ENCODE measurements at places on chromosomes 5 and 9.

GRCh38 chr9:105967797-105968196 lies 273.5 kb downstream of the TMEM38B start:
- no peak for DNase-seq

- DNase-seq: no peak
These were observed 14.7 kb downstream of the COL15A1 start for GRCh38 chr9:98958271-98958984.

DNA sequence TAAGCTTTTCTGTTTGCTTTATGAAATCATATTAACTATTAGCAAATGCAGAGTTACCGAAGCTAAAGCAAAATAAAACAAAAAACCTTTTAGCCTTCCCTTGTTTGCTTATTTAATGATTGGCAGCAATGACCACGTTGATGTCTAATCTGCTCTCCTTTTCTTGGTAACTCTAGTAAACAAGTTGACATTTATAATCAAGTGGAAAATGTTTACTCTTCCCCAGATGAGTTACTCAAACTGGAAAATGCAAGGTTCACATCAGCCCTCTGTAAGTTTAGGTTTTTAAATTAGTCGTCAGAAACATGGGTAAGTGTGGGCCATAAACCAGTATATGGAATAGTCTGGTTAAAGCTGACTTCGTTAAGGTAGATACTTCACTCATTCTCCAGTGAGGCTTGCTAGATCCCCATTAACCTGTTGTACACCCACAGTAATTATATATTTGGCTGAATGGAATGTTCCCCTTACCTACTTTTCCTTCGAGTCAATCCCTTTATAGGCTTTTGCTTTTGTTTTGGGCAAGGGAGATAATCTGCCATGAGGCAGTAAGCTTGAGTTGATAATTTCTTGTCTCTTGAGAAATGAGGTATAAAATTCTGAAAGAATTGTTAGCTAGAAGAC lies 100.9 kb downstream of the GDNF start:
- DNase-seq: no peak

DNA sequence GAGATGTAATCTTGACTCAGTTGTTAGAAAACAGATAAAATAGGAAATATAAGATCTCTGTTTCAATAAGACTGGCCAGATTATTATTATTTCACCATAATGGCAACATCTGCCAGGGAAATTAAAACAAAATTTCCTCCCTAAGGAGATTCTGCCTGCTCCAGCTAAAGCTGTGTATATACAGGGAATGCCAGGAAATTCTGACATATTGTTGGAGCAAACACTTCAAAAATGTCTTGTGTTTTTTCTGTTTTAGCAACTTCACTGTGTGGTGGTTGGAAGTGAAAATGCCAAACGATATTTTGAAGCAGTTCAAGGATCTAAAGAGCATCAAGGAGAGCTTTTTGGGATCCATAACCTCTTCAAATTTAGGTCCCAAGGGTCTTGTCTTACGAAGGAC lies 90.8 kb downstream of the ERCC6L2 start:
- no peak for DNase-seq

DNA sequence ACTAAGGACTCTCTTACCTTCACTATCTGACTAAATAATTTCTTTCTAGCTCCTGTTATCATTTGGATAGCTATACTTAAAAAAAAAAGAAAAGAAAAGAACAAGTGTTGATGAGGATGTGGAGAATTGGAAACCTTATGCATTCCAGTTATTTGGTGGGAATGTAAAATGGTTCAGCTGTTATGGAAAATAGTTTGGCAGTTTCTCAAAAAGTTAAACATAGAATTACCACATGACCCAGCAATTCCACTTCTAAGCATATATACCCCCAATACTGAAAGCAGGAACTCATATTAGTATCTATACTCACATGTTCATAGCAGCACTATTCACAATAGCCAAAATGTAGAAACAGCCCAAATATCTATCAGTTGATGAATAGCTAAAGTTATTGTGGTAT lies 61.1 kb downstream of the GNA14 start:
- DNase-seq: no peak

- no peak for DNase-seq
These were observed 659.4 kb upstream of the C9orf72 start for GRCh38 chr9:28232686-28233085.

DNA sequence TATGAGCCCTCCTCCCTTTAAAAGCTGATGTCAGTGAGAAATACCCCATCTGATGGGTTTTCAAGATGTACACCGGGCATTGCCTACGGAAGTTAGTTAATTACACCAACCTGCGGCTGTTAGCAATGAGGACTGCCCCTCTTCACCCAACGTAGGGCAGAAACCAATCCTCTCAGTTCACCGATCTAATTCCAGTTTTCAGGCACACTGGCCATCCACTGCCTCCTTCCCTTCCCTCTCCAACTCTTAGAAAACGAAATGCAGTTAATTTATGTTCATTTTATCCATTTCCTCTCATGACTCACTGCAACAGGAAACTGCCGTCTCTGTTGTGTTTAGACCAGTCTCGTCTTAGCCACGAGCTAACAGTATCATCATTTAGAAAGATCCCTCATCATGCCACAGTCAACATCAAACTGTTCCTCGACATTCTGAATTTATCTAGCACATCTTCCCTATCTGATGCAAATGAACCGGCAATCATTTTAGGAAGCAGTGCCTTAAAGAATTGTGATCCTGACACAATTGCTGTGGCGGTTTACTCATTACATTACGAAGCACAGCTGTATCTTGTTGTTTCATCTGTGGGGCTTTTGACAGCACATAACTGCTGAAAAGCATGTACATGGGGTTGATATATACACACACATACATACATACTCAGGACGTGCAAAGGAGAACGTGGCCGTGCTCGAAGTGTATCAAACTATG lies 168.6 kb downstream of the EFNA5 start:
- no peak for DNase-seq

- no peak for DNase-seq
These were observed 202.2 kb downstream of the RGS3 start for GRCh38 chr9:113665756-113666155.

DNA sequence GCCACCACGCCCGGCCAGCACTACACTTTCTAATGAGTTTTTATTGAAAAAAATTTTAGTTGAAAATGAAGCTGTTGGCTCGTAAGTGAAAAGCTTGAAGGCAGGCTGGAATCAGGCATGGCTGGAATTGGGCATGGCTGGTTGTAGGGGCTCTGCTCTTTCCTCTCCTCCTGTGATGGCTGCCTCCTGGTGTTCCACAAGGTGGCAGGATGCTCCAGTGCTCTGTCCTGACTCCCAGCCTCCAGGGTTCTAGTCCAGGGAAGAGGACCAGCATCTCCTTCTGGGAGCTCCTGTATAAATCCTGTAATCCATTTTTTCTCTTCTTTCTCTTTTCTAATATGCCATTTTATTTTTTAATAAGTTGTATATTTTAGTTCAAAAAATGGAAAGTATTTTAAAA lies 57.2 kb upstream of the DHFR start:
- DNase-seq: no peak

DNA sequence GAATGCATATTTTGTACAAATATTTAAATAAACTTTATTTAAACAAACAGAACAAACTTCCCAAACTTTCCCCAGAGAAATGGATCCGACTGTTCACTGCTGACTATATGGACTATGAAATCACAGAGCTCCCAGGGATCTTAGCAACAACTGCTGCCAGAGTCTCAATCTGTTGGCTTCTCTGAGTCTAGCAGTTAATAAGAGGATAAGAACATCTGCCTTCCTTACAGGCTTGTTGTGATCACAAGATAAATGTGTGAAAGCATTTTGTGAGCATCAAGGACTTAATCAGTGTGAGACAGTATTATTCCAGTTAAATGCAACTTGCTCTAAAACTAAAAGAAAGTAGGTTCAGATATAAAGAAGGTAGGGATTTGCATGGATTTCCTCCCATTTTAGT lies 31.4 kb upstream of the MYOT start:
- no peak for DNase-seq

DNA sequence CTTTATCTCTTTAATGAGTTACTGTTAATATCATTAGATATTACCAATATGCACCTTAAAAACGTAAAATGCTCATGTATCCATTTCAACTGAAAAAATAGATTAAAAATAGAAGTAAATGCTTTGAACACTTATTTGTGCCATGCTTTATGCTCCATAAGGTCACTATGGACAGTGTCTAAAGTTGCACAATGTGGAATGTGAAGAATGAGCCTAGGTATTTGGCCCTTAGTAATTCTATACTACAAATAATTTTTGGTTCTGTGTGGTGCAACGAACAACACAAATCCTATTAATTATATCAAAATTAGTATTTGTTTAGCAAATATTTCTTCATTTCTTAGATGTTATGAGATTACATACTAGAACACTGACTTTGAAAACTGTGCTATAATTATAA lies 469.9 kb upstream of the TUSC1 start:
- DNase-seq: no peak

DNA sequence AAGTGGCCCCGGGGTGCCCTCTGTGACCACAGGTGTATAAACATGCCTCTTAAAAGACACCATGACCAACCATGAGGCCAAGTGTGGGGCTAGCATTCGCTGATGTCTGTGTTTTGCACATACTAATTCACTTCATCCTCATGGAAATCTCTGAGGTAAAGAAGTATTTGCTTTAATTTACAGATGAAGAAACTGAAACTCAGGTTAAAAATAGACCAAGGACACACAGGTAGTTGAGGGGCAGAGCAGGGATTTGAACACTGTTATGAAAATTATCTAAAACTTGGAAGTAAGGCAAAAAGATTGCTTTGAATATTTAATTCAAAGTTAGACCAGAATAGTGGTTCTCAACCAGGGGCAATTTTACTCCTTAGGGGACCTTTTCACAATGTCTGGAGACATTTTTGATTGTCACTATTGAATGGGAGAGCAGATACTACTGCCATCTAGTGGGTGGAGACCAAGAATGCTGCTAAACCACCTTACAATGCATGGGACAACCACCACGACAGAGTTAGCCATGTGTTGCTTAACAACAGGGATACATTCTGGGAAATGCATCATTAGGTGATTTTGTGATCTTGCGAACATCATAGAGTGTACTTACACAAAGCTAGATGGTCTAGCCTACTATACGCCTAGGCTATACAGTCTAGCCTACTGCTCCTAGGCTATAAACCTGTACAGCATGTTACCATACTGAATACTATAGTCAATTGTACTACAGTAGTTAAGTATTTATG lies 8.0 kb upstream of the FXN start:
- DNase-seq: peak; percentile 53

DNA sequence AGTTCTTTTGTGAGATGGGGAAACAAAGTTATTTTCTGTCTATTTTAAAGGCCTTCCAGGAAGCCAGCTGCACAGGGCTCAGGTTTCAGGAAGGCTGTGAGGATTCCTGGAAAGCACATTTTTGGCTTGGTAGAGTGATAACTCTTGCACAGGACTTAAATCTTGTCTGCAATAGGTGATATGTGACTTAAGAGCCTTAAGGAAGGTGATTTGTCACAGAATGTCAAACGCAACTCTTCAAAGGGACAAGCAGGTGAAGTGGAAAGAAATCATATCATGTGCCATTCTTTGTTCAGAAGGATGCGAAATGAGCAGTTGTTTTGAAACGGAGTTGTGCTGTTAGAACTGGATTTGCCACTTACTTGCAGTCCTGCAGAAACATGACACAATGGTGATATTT lies 459.3 kb downstream of the MAT2B start:
- DNase-seq: no peak

DNA sequence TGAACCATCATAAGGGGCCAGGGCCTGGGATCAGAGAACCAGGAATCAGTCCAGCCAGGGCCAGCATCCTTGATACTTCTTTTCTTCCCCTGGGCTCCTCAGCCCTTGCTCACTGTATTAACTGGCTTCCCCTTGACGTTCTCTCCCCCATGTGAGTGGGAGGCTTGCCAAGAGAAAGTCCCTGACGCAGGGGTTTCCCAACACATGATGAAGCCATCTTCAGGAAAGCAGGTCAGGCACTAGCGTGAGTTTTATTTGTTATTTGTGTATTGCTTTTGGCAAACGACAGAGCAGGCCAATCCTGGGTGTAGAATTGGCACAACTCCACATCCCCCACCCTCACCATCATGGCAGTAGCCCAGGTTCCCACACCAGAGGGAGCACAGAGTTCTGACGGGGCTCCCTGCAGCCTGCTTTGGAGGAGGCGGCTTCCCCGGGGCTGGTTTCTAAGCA lies 165.5 kb upstream of the NFIL3 start:
- DNase-seq: no peak

GRCh38 chr5:139494832-139495231 lies 12.3 kb upstream of the STING1 start:
- no peak for DNase-seq

DNA sequence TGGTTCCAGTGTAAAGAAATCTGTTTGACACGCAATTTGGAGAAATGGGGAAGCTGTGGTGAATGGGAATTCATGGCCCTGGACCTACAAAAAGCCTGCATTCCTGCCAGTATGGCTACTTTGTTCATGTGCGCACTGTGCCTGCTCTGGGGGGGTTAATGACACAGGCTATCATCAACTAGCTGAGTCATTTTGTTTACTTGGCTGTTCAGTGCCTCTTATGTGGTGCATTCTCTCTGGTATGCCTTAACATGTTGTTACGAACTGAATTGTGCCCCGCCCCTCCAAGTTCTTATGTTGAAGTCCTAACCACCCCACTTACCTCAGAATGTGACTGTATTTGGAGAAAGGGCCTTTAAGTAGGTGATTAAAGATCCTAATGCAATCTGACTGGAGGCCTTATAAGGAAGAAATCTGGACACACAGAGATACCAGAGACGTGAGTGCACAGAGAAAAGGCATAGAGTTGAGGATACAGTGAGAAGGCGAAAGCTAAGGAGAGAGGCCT lies 20.4 kb upstream of the UBAP1 start:
- DNase-seq: no peak

- no peak for DNase-seq
These were observed 58.6 kb downstream of the LHFPL2 start for GRCh38 chr5:78589923-78590322.

DNA sequence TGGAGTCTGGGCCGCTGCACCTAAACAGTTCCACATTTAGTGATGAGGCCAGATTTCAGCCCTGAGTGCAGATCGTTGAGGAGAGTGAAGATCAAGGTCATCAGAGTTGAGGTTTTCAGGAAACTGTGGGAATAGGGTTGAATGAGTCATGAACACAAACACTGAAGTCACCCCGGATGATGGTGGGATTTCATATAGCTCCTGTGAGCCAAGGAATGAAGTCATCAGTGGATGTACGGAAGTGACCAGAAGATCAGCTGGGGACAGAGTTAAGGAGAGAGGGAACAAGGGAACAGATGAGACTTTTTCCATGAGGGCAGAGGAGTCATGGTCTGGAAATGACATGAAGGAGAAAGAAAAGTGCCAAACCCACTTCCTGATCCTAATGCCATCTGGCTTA lies 36.5 kb downstream of the PALM2AKAP2 start:
- no peak for DNase-seq

- no peak for DNase-seq
These were observed at the start of gene FRRS1L for GRCh38 chr9:109166771-109167601. TSS of gene FRRS1L (minus strand) at chr9:109167249. CDS start at chr9:109167138, 111 bp downstream.

GRCh38 chr5:8418049-8418426 lies 549.1 kb downstream of the MTRR start:
- DNase-seq: no peak

- no peak for DNase-seq
These were observed 215.6 kb downstream of the TLE1 start for GRCh38 chr9:81473708-81474107.
